Activated CD8-positive, alpha-beta memory T cell treated with anti-CD3 and anti-CD28 coated beads, Interleukin-2, amount 10 ng/mL, durations not matched to agents 7 days and 5 days (primary cell): ENCODE measurements at places on chromosomes 3 and 15. TPM values are rescaled to one million over a fixed set of nuclear protein-coding genes. Genes with fewer than 3 reads are reported as not detected.

GUCA1C gene
- total RNA-seq: not detected

CCDC54 gene
- total RNA-seq: not detected

CKMT1A gene
- not detected for total RNA-seq

CNTN4 gene
- total RNA-seq: not detected

DNA sequence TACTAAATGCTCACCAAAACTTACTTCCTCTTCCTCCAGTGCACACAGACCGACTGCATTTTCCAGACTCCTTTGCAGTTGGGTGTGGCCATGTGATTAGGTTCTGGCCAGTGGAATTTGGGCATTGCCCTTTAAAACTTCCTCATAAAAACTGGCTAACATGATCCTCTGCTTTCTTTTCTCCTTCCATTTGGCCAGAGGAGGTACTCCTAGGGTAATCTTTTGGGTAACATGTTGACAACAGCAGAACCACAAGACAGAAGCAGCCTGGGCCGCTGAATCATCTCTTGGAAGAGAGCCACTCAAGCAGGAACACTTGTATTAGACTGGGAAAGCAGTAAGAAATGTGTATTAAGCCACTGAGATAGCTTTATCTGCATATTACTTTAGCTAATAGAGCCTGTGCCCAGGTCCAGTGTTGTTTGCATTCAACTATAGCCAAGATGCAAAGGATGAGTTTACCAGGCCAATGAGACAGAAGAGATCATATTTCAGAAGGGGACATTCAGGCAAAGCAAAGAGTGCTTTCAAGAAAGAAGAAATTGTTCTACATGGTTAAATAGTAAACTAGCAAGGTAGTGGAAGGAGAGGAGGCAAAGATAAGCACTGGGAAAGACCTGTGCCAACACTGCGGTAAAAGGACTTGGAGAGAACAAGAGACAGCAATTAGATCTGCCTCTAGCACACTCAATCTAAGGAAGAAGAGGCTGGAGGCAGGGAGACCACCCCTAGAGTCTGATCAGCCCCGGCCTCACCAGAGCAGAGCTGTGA, 79.8 kb downstream of the PLCH1 start:
- DNase-seq: no peak

DNA sequence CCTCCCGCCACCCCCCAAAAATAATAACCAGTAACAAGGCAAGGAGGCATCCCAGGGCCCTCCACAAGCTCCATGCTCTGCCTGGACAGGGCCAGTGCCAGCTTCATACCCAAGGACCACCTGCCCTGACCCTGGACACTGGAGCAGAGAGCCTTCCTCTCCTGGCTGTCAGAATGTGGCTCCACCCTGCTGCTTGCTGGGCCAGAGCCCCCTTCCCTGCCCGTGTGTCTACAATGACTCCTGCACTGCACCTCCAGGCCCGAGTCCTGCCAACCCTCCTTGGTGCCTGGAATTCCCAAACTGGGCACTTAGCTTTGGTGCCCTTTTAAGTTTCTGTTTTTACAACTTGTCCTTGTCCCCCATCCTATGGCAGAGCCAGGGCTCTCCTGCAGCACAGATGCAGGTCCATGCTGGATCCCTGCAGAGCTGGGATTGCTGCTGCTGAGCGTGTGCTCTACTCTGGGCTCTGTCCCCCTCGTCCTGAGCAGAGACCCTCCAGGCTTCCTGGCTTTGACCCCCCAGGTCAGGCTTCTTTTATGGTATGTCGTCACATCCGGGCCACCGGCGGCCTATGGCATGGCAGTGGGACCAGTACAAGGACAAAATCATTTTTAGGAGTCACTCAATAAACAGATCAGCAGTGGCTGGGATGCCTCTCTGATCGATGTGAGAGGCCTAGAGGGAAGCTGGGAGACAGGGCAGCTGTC, 11.4 kb upstream of the SNRPA1 start:
- DNase-seq: no peak
